ENCODE measurements at places on chromosomes 5 and 9.

DNA sequence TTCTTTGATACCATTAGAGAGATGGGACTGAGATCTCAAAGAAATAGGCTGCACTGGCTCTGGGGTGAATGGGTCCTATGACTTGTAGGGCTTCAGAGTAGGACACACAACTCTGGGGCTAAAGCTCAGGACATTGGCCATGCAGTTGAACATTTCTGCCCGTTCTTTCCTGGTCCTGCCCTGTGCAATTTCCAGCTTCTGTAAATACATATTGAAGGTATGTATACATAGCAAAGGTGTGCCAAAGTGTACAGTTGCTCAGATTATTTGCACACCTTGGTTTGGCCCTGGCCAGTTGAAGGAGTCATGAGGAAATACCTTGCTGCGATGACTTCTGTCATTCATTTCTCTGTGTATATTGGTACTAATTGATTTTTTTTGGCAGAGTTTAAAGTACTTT lies 52.8 kb upstream of the TAF11L2 start:
- DNase-seq = no peak

- no peak for DNase-seq
These were observed 531 bp downstream of the ABO start for GRCh38 chr9:133274236-133275104.

DNA sequence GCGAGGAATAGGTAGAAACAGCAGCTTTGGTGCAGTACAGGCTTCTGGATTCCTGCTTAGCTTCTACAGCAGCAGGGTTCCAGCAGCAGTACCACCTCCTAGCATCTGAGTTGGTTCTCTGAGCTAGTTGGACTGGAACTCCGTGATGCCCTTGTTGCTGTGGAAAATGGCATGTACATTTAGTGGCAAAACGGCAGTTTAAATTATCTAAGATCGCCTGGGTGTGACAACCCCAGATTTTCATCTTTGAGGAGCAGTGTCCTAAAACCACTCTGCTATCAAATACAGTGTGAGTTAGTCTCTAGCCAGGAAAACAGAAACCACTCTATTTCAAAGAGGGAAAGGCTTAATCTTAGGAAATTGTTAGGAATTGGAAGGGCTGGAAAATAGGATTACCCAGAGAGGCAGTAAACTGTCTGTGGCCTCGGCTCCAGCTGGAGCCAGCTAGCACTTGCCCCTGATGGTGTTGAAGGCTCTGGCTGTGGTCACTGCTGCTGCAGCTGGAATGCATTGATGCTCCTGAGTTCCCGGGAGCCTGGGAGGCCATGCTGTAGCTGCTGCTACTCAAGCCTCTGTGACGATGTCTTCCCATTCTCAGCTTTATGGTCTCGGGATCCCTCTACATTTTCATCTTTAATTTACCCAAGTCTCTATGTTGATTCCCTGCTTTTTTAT lies 29.4 kb downstream of the RAD23B start:
- DNase-seq = no peak

GRCh38 chr5:95285409-95285755 lies 488 bp upstream of the MCTP1 start:
- DNase-seq = no peak

DNA sequence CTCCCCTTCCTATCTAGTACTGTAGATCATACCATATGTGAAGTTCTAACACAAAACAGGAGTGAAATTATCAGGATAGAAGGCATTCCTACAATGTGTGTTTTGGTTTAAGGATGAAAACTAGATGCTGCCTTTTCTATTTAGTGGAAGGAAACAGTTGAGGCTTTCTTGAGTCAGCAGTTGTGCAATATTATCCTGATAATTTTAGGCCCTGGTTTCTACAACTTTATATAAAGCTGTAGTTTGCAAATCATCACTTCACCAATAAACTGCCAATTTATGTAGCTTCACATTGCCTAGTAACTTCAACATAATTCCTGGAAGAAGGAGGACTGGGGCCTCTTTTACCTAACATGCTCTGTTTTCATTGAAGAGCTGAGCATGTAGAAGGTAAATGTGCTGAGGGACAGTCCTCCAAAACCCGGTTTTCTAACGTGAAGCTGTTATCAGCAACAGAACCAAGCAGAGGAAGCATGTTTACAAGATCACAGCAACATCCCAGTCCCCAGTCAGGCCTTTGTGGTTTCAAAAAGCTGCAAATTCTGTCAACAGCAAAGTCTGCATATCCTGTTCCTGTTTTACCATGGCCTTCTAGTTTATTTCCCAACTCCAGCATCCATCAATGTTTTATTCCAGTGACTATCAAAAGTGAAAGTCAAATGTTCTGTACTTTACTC lies 513.4 kb upstream of the MEF2C start:
- peak; percentile 87 for DNase-seq

GRCh38 chr9:87280421-87280820 lies 217.2 kb upstream of the DAPK1 start:
- no peak for DNase-seq

DNA sequence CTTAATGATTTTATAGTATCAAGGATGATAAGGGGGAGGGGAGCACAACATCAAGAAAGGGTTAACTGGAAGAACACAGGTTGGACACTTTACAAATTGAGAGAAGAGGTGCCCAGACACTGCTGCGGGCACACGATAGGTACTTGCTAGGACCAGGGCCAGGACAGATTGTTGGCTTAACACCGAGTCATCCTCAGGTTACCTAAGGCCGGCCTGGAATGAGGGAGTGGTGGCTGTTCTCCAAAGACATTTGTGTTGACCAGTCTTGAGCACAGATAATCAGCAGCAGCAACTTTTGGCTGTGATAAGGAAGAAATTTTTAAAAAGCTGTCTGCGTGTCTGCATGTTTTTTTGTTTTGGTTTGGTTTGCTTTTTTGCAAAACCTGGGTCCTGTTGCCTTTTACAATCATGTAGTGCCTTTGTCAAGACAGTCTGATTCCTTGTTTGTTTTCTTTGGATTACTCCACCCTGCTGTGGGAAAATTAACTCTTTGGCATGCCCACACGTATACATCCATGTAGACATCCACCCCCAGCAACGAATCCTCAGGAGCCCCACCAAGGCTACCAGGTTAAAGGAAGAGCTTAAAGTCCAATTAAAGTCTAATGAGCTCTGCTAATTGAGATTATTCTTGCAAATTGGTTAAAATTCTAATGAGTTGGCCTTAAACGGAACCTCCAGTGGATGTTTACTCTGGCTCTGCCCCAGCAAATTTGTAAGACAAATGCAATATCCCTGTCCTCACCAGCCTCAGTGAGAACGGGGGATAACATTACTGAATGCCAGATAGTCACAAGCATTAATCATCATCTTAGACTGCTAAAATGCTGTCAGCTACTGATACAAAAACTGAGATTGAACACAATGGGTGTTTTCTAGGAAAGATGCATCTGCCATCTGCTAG lies 382.3 kb downstream of the ACTL7B start:
- DNase-seq = no peak

DNA sequence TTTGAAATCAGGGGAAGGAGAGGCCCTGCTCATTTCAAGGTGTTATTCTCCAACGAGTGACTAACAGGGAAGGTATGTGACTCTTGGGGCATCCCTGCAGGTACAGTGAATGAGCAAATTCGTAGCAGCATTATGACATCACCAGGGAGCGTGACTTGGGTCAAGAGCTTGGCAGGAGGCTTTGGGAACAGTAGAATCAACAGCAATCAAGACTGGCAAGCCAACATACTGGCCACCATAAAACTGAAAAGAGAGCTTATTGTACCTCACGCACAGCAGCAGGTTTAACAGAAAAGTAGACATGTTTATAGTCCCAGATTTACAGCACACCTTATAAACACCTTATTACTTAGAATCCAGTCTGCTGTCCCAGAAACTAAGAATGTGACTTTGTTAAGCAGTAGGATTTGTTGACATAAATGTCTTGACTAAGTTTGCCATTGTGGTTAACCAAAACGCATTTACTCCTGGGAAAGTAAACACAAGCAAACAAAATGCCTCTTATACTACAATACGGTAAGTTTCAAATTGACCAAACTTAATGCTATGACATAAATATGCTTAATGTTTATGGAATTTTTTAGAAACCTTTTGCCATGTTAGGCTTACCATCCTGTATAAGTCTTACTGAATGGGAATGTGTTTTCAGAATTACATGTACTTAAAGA lies 297.8 kb downstream of the NPR3 start:
- DNase-seq = no peak

DNA sequence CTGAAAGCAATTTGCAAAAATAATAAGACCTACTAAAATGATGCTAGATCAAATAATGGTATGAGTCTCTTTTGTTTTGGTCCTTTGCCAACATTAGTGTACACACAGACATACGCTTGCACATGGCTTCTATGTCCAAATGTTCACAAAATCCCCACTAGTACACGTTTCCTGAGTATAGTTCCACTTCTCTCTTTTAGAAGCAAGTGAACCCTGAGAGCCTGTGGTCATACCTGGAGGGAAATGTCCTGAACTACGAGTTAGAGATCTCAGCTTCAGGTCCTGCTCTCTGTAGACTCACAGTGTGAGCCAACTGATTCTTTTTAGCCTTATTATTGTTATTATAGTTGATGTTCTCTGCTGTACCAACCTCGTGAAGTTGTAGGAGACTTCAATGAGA lies 47.3 kb upstream of the ACTBL2 start:
- DNase-seq = no peak

DNA sequence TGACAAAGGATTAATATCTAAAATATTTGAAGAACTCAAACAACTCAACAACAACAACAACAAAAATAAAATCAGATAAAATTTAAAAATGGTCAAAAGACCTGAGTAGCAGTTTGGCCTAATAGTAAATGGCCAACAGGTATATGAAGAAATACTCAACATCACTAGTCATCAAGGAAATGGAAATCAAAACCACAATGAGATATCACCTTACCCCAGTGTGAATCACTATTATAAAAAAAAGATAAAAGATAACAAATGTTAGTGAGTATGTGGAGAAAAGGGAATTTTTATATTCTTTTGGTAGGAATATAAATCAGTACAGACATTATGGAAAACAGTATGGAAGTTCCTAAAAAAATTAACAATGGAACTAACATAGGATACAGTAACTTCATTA lies 247.9 kb upstream of the TRPC7 start:
- DNase-seq = no peak

DNA sequence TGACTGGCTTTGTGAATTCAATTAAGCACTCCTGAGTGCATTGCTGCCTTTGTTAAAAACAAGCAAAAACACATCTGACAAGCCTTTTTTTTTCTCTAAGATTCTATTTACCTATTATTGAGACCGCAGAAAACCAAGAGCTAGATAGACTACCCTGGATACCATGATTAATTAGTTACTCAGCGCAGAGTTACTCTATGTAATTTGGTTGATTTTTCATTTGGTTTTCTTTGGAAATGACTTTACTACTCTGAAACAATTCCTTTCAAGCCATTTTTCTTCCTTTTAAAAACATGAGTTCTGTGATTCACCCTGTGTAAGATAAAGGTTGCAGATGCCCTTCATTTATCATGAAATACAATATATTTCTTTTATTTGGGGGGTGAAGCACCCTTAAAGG lies 421.6 kb upstream of the PIK3R1 start:
- no peak for DNase-seq

DNA sequence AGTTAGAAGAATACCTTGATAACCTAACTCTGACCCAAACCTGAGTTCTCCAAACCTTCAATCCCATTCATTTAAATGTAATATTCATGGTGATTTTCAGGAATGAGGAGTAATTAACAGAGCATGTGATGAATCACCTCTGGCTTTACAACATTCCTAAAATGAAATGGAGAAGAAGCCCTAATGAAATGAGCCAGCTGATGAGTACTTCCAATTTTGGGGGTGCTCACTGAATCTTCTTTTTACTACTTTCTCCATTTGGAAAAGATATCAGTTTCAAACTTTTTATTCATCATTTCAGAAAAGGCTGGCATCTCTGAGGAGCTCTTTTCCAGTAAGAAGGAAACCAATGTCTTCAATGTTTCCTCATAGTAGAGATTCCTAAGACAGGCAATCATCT lies 2.9 kb upstream of the SPINK5 start:
- no peak for DNase-seq

DNA sequence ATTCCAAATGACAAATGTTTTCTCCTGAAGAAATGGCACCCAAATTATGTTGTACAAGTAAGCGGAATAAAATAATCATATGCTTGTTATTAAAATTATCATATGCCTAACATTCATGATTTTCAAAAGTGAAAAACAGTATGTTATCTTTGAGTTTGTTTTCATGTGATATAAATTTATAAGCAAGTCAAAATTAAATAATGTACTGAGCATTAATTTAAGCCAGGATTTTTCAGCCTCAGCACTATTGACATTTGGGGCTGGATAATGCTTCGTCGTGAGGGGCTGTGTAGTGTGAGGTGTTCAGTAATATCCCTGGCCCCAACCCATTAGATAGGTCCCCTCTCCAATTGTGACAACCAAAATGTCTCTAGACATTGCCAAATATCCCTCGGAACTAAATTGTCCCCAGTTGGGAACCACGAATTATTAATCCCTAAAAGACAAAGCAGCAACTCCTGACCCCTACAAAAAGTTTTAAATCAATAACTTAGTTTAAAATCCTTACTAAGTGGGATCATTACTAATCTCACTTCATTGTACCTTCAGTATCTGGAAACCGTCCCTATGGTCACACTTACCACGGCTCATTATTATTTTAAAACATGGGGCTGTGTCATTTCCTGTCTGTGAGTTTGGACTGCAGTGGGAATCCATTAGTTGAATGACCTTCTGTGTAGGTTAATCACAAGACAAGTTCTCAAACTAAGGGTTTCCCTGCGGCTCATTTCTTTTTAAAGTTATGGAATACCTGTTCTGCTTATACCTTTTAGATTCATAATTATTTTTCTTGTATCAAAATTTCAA lies 1.3 kb upstream of the NNT start:
- peak; percentile 19 for DNase-seq

DNA sequence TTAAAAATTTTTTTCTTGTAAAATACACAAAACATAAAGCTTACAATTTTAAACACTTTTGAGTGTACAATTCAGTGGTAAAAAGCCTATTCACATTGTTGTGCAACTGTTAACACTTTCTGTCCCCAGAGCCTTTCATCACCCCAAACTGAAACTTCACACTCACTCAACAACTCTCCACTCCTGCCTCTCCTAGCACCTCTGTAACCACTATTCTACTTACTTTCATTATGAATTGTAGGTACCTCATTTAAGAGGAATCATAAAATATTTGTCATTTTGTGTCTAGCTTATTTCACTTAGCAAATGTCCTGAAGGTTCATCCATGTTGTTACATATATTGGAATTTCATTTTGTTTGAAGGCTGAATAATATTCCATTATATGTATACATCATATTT lies 4.3 kb upstream of the ZNF510 start:
- no peak for DNase-seq

Data from pons (tissue), 1 donor.